Stimulated activated CD8-positive, alpha-beta memory T cell treated with anti-CD3 and anti-CD28 coated beads, Interleukin-4, amount 100 ng/mL, for 48 hours (primary cell): ENCODE measurements at places on chromosomes 13 and 19.
A peak's percentile ranks its signal among the peaks of the same experiment; 100 is the strongest.

- peak; percentile 78 for DNase-seq
Observed at GRCh38 chr13:99380921-99381645, 73.9 kb upstream of the GPR183 start.

DNA sequence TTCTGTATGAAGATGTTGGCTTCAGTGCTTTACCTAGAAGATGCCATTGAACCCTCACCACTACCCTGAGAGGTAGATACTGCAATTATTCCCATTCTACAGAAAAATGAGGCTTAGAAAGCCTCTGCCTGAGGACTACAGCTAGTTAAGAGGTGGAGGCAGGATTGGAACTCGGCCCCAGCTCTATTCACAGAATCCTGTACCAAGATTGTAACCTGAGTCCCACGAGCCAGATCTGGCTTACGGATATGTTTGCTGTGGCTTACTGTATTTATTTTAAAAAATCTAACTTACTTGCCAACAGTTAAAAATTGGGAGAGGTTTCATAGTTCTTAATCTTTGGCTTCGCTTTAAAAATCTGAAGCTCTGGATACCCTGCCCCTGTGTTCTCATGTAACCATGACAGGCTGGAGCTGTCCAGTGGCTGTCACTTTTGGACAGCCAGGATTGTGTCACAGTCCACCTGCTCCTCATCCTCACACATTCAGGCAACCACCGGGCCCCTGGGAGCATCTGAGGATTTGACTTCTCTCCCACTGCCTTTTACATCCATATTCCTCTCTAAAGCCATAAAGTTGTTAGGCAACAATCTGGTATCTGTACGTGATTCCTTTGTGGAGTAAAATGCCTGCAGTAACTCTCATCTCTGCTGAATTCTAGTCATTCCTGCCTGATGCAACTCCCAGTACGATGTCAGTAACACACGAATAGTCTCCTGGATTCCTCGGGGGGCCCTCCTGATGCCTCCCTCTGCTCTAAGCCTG is 160.8 kb upstream of the SERP2 start:
- no peak for DNase-seq

- DNase-seq = no peak
Observed at GRCh38 chr13:40168425-40169166, 497.8 kb downstream of the FOXO1 start.

GRCh38 chr13:103839460-103839859 is 773.2 kb upstream of the SLC10A2 start:
- DNase-seq = no peak

GRCh38 chr19:45385392-45386221 is 15.2 kb upstream of the ERCC2 start:
- no peak for DNase-seq

- DNase-seq = no peak
Observed at GRCh38 chr13:103130146-103130545, 63.9 kb upstream of the SLC10A2 start.

DNA sequence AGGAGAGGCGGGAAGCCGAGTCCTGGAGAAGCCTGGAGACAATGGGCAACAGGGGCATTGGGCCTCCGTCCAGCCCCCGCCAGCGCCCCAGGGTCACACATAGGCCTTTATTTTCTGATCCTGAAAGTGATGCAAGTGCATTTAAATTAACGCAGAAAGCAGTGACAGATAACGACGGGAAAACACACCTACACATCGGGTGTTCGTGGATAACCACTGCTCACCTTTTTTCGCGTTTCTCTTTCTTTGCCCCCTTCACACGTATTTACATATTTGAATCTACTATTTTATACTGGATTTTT is 30.4 kb upstream of the GRTP1 start:
- DNase-seq = no peak

DNA sequence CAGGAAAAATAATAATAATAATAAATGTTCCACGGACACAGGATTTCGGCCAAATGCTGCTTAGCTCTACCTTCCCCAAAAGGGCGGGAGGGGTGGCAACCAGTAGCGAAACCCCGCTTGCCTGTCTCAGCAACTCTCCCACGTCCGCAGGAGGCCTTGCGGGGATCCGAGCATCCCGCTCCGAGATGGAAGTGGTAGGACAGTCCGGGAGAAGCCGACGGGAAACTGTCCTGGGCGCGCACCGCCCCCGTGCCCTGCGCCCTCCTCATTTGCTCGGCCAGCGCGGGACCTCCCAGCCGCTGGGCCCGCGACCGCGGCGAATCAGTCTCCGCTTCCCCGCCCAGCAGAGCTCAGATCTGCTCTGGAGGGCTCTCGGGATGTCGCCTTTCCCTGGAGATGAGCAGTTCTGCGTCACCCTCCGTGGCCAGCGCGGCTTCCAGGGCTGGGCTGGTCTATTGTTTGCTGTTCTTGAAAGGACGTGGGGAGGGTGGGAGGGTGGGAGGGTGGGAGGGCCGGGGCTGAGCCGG is 48.9 kb upstream of the PABPC3 start:
- DNase-seq = no peak

DNA sequence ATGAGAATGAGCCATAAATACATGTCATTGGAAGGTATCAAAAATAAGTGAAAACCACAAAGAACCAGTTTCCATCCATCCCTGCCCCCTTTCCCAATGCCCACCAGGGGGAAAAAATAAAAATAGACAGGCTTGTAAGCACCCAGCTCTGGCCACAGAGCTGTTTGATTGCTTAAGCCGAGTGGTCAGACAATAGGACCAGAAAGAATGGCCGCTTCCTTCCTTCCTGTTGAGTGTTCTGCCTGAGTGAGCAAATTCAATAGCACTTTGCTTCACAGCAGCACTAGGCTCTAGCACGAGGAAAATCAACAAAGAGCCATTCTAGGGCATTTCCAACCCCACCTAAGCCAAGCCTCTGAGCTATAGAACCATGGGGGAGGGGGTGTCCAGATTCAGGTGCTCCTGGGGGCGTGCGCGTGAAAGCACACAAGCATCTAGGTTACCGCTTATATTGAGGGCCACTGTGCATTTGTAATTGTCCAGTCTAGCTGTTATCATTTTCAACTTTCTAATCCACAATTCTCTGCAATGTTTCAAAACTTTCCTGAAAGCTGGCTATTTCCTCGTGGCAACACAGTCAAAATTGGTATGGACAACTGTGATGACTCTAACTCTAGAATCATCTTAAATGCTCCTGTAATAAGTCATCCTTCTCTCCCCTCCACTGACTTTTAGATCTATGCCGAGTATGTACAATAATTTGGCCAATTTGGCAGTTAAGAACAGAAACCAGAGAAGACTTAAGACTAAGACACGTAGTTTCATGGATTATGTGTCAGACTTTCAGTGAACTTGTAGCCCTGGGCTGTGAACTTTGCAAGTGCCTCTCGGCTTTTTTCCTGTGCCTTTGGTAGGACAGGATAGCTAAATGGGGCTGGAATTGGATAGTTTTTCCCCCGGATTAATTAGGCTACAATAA is 64.3 kb downstream of the SPRY2 start:
- DNase-seq = no peak

GRCh38 chr13:41387576-41387975 is 69.8 kb upstream of the RGCC start:
- DNase-seq = no peak

GRCh38 chr19:35936738-35937268 is 629 bp downstream of the LRFN3 start:
- DNase-seq = no peak

DNA sequence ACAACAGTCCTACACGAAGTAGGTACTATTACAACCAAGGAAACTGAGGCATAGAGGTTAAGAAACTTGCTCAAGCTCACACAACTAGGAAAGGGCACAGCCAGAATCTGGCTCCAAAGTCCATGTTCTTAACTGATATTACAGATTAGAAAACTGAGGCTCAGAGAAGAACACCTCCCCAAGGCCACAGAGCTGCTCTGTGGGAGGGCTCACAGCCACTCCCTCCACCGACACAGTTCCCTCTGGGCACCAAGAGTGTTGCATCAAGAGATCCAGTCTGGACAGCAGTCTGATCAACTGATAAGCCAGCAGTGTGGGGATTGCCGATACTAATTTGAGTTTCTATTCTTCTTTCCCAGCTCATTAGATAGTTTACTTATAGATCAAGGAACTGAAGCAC is 29.5 kb downstream of the SLC15A1 start:
- no peak for DNase-seq

DNA sequence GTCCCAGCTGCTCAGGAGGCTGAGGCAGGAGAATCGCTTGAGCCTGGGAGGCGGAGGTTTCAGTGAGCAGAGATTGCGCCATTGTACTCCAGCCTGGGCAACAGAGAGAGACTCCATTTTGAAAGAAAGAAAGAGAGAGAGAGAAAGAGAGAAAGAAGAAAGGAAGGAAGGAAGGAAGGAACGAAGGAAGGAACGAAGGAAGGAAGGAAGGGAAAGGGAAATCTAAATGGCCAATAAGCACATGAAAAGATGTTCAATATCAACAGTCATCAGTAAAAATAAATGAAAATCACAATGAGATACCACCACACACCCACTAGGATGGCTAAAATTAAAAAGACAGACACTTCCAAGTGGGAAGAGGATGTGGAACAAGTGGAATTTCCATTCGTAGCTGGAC is 19.7 kb downstream of the FXYD5 start:
- DNase-seq = no peak
